ENCODE measurements at places on chromosomes 1 and 21. TPM values are rescaled to one million over a fixed set of nuclear protein-coding genes. Genes with fewer than 3 reads are reported as not detected.
A peak's percentile ranks its signal among the peaks of the same experiment; 100 is the strongest.

Gene FAM3B
- 7.9 TPM for total RNA-seq

Gene EXTL1
- 0.13 TPM for total RNA-seq

Gene RHBG
- total RNA-seq = not detected

Gene TMPRSS15
- total RNA-seq = not detected

Gene HSPA13
- 25.4 TPM for total RNA-seq

DNA sequence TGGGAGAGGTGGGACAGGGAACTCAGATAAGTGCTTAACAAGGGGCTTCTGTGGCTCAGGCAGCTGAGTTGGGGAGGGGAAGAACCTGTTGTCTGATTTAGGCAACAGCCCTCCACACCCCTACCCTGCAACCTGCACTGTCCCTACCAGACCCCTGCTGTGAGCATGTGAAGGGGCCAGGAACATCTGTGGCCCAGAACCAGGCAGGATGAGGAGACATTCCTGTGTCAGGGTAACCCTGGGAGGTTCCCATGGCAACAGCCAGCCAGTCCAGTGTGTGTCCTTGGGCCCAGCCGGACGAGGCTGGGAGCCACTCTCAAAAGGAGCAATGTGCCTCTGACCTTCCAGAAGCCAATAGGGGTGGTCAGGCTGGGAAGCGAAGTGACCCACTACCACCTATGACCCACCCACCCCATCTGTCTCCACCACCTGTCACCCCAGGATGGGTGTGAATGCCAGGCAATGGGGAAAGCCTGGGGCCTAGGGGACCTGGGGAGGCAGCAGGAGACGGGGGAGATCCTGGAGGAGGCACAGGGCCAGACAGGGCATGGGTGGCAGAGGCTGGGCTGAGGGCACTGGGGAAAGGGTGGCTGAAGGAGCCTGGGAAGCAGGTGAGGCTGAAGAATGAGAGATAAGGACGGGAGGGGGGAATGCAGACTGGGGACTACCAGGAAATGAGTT, 5.0 kb upstream of the PMVK start:
- DNase-seq = no peak
- no peaks in the 10 kb centered on the region for H3K36me3 ChIP-seq
- peak overlapping the region; percentile 66 for H3K27ac ChIP-seq
- H3K4me1 ChIP-seq = peaks cover 44% of the 10 kb centered on the region

GRCh38 chr1:239354231-239354630, 32.1 kb upstream of the CHRM3 start:
- DNase-seq = no peak
- H3K27me3 ChIP-seq = no peaks in the 10 kb centered on the region
- H3K27ac ChIP-seq = no peak overlapping the region
- H3K4me1 ChIP-seq = no peaks in the 10 kb centered on the region
- no peak overlapping the region for H3K4me3 ChIP-seq
- no peaks in the 10 kb centered on the region for H3K36me3 ChIP-seq

GRCh38 chr1:183604815-183605214, 14.6 kb upstream of the NCF2 start:
- peak overlapping the region; percentile 19 for H3K4me3 ChIP-seq
- peaks cover 96% of the 10 kb centered on the region for H3K4me1 ChIP-seq
- peak overlapping the region; percentile 96 for H3K27ac ChIP-seq

GRCh38 chr1:114746450-114747121, 11.2 kb downstream of the CSDE1 start:
- DNase-seq = no peak
- peaks cover 13% of the 10 kb centered on the region for H3K4me1 ChIP-seq
- H3K36me3 ChIP-seq = no peaks in the 10 kb centered on the region
- no peak overlapping the region for H3K4me3 ChIP-seq
- H3K27ac ChIP-seq = no peak overlapping the region
- H3K27me3 ChIP-seq = no peaks in the 10 kb centered on the region

GRCh38 chr1:94899756-94900155, 27.2 kb downstream of the CNN3 start:
- H3K4me1 ChIP-seq = peaks cover 9% of the 10 kb centered on the region
- H3K27ac ChIP-seq = peak overlapping the region; percentile 49
- H3K27me3 ChIP-seq = no peaks in the 10 kb centered on the region
- no peaks in the 10 kb centered on the region for H3K36me3 ChIP-seq
- no peak for DNase-seq
- no peak overlapping the region for H3K4me3 ChIP-seq

- DNase-seq = no peak
- H3K4me1 ChIP-seq = peaks cover 5% of the 10 kb centered on the region
- H3K27ac ChIP-seq = no peak overlapping the region
- H3K27me3 ChIP-seq = no peaks in the 10 kb centered on the region
These were observed 116.9 kb upstream of the CD34 start for GRCh38 chr1:208027861-208028260.

DNA sequence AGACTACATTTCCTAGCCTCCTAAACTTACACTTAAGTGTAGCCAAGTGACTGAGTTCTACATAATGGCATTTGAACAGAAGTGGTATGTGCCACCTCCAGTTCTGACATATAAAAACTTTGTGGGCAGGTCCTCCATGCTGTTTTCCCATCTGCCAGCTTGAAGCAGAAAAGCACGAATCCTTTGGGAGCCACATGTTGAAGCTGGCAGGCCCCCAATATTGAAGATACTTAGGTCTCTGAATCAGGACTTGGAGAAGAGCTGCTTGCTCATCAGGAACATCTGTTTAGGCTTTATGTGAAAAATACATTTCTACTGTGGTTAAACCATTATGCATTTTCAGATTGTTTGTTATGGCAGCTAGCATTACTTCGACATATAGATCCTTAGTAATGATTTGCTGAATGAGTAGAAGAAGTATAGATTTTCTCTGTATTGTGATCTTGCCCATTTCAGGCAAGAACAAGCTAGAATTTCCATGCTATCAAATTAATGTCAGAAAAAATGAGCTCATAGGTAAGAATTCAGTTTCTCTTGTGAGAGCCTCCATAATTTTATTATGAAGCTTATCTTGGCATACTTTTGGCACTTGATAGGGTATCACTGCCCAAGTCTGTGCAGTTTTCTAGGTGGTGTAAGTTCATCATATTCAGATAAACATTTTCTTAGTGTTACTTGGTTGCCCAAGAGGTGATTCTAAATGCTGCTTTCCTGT, 68.4 kb downstream of the GDAP2 start:
- peaks cover 20% of the 10 kb centered on the region for H3K36me3 ChIP-seq
- H3K27me3 ChIP-seq = no peaks in the 10 kb centered on the region
- no peak overlapping the region for H3K27ac ChIP-seq
- no peaks in the 10 kb centered on the region for H3K4me1 ChIP-seq
- DNase-seq = no peak
- H3K4me3 ChIP-seq = no peak overlapping the region

DNA sequence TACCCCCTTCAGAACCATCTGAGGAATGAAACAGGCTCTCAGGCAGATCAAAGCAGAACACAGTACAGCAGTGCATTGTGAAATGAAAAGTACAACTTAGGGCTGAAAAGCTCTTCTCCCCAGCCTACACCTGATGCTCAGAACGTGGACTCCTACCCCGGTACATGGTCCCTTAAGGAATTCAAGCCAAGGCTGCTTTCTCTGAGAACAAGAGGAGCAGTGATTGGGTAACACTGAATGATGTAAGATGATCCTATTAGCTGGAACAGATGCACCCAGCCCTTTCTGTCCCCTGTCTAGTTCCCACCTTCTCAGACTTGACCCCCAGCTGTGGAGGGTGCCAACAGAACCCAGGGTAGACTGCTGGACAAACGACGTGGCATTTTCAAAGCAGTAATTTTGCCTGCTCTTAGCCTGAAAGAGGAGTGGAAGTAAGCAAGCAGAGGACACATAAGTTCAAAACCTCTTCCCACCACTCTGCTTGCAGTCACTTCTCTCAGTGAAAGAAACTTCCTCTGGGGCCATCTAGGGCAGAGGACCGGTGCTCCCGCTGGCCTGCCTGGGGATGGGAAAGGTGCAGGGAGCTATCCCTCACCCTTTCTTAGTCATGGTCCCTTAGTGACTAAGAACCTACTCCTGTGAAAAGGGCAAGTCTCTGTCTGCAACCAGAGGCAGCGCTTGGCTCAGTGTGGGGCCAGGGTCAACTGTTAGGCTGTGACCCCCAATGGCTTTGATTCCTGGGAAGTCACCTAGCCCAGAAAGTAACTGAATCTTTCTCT, 72.7 kb downstream of the TRABD2B start:
- no peak overlapping the region for H3K27ac ChIP-seq
- no peaks in the 10 kb centered on the region for H3K36me3 ChIP-seq

- H3K4me3 ChIP-seq = no peak overlapping the region
- H3K4me1 ChIP-seq = no peaks in the 10 kb centered on the region
- H3K27me3 ChIP-seq = no peaks in the 10 kb centered on the region
- H3K27ac ChIP-seq = no peak overlapping the region
These were observed 297.9 kb upstream of the GREM2 start for GRCh38 chr1:240909701-240910457.

DNA sequence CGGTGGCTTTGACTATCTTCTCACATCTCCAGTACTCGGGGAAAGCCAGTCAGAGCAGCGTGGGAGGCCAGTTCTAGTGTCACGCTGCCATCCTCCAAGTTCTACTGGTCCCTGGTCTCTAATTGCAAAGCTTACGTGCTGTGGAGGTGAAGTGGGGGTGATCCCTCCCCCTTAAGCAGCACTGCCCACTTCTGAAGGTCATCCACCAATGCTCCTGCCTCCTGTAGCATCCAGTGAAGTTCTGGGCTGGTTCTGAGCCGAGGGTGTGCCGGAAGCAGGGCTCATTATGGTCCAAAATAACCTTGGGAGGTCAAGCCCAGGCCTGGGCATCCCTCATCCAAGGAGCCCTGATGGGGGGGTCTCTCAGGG, 95.0 kb downstream of the CD58 start:
- H3K27ac ChIP-seq = no peak overlapping the region
- no peak for DNase-seq
- no peaks in the 10 kb centered on the region for H3K4me1 ChIP-seq
- H3K27me3 ChIP-seq = no peaks in the 10 kb centered on the region
- H3K36me3 ChIP-seq = no peaks in the 10 kb centered on the region

DNA sequence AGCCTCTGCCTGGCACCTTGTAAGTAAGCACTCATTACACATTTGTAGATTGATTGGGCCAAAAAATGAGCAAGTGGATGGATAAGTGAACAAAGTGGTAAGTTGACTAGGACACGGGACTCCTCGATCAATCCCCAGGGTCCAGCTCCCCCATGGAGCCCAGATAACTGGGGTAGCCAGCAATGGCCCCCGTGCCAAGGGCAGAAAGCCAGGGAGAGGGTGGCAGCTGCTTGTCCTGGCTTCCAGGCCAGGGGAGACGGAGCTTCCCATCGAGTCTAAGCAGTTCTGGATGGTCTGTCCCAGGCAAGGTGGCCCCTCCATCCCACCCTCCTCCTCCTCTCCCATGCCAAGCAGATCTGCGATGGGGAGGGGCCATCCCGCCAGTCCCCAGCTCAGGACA, 91.4 kb downstream of the SPSB1 start:
- no peak overlapping the region for H3K4me3 ChIP-seq
- H3K4me1 ChIP-seq = no peaks in the 10 kb centered on the region
- H3K27ac ChIP-seq = no peak overlapping the region
